Neural crest cell (in vitro differentiated cells): ENCODE measurements at places on chromosomes 5 and 9. TPM values are rescaled to one million over a fixed set of nuclear protein-coding genes. Genes with fewer than 3 reads are reported as not detected.

IL17B gene
- total RNA-seq, result not detected in 2 replicates

RMI1 gene
- 37.3 and 37.6 TPM in 2 replicates for total RNA-seq

GRCh38 chr9:113946496-113947115 is 70.5 kb downstream of the ZNF618 start:
- H3K4me1 ChIP-seq, result peaks cover 38% of the 10 kb centered on the region
- no peak overlapping the region for H3K4me3 ChIP-seq
- peaks cover 17% of the 10 kb centered on the region for H3K36me3 ChIP-seq
- H3K27ac ChIP-seq, result no peak overlapping the region
- no peaks in the 10 kb centered on the region for H3K27me3 ChIP-seq

GRCh38 chr9:85610074-85610860 is 131.5 kb downstream of the AGTPBP1 start:
- no peak overlapping the region for H3K4me3 ChIP-seq
- H3K4me1 ChIP-seq, result peaks cover 7% of the 10 kb centered on the region
- H3K27ac ChIP-seq, result peak overlapping the region; percentile 22
- peak; percentile 38 for DNase-seq
- no peaks in the 10 kb centered on the region for H3K36me3 ChIP-seq

DNA sequence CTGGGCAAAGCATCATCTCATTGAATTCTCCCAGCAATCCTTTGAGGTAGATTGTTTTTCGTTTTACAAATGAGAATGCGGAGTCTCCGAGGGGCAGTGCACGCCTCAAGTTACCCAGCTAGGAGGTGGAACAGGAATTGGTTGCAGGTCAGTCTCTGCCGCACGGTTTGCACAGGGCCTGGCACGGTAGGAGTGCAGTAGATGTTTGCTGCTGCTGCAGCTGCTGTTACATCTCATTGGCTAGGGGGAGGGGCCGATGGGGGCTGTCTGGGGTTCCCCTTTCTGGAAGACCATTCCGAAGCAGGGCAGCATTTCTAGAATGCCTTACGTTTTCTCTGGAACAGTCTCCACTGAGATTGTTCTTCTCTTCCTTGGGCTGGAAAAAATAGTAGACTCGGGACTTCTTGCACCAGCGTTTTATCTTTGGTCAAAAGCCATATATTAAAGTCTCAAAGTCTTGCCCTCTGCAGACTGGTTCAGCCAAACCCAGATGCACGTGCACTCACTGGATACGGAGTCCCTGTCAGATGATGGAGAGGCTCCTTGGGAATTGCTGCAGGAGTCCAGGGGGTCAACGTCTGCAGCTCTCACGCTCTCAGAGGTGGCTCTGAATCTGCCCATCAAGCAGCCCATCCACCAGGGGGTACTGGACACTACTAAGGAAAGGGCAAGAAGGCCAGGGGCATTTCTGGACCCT is 1.2 kb downstream of the USP20 start:
- H3K4me3 ChIP-seq, result peak overlapping the region; percentile 98
- no peak overlapping the region for H3K27ac ChIP-seq
- peaks cover 38% of the 10 kb centered on the region for H3K4me1 ChIP-seq
- no peaks in the 10 kb centered on the region for H3K27me3 ChIP-seq
- DNase-seq, result no peak

CSF1R gene
- not detected in 2 replicates for total RNA-seq

DNA sequence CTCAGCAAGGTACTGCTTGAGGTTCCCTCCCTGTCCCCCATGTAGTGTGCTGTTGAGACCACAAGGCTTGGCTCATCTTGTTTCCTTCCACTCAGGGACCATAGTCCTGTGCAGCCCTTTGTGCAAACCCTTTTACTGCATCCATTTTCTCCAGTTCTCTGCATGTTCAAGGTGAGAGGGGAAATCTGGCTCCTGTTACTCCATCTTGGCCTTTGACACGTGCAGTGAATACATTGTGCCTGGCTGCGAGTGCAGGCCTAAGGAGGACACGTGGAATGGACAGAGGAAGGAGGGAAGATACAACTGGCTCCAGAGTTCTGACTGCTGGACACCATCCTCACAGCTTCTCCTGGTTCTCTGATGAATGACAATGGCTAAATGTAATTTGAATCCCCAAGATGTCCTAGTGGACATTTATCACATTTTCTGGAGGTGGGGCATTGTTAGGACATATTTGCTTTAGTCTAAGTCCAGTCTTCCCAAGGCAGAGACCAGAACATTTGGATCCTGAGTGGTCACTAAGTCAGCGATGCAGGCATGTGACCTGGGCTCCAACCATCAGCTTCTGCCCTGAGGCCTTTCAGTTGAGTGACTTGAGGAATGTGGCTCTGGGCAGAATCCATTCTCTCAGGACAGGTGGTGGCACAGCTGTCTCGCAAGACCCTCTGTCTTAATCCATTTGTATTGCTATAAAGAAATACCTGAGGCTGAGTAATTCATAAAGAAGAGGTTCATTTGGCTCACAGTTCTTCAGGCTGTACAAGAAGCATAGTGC is 189.0 kb upstream of the DAP start:
- H3K27ac ChIP-seq, result no peak overlapping the region
- no peak overlapping the region for H3K4me3 ChIP-seq
- DNase-seq, result no peak
- no peaks in the 10 kb centered on the region for H3K36me3 ChIP-seq
- H3K4me1 ChIP-seq, result peaks cover 8% of the 10 kb centered on the region

GRCh38 chr5:95786821-95787418 is 35.6 kb downstream of the GLRX start:
- DNase-seq, result no peak
- no peak overlapping the region for H3K27ac ChIP-seq
- H3K36me3 ChIP-seq, result peaks cover 26% of the 10 kb centered on the region
- no peaks in the 10 kb centered on the region for H3K4me1 ChIP-seq
- H3K27me3 ChIP-seq, result no peaks in the 10 kb centered on the region

DNA sequence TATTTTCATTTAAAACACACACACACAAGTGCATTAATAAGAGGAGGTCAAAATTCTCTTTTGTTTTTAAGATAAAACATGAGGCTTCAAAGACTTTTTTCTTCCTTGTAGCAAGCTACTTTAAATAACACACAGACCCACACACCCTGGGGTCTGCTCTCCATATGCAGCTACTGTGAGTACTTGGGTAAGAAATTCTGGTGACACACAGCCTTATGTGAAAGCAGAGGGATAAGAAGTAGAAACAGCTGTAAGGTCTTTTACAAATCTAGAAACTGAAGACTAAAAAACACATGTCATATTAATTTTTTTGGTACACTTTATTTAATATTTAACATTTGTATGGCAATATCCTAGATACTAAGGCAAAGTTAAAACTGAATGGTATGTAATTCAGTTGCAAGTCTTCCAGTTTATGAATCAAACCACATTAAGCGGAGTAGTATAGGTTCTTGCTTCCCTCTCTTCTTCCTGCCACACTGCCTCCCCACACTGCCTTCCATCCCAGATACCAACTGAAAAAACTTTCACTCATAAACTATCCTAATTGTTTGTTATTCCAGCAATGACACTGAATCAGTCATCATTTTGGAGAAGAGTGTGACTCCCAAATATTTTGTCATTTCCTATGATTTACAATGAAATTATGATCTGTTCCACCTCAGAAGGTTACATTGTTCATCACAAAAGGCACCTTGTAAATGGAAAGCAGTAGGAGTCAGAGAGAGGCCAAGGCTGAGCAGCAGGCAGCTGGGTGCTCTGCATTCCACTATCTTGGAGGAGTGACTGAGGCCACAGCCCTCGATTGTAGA is 92.0 kb downstream of the PLCXD3 start:
- no peaks in the 10 kb centered on the region for H3K4me1 ChIP-seq
- no peak overlapping the region for H3K27ac ChIP-seq
- no peak for DNase-seq
- H3K36me3 ChIP-seq, result no peaks in the 10 kb centered on the region

BARHL1 gene
- total RNA-seq, result not detected in 2 replicates

FOXD4L6 gene
- 0.30 and 0.48 TPM in 2 replicates for total RNA-seq

PCDHA9 gene
- 1.4 TPM in 2 replicates for total RNA-seq

DNA sequence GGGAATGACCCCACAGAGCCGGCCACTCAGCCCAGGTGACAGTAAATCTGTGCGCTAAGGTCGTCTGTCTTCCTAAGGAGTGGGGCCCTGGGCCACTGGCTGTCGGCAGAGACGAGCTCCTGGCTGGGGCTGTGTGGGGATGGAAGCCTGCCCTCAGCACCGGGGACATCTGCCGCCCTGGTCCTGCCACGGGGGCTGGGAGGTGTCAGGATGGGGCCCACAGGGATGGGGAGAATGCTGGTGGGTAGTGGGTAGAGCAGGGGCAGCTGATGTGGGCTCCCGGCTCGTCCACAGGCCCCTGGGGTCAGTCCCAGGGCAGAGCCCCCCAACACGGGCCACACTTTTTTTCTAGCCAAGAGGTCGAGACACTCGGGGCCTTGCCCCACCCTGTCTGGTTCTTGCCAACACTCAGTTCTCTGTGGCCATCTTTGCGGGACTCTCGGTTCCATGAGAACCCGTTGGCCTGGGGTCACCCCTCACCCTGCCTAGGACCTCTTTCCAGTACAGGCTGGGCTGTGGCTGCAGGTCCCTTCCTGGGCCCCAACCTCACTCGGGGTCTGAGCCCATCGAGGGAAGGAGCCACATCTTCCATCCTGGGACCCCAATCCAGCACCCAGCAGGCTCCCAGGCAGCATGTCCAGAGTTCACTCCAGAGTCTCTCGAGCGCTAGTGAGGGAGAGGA is 45.0 kb downstream of the DBH start:
- H3K4me1 ChIP-seq, result no peaks in the 10 kb centered on the region
- H3K36me3 ChIP-seq, result no peaks in the 10 kb centered on the region
- no peaks in the 10 kb centered on the region for H3K27me3 ChIP-seq
- DNase-seq, result no peak
- H3K4me3 ChIP-seq, result no peak overlapping the region

DNA sequence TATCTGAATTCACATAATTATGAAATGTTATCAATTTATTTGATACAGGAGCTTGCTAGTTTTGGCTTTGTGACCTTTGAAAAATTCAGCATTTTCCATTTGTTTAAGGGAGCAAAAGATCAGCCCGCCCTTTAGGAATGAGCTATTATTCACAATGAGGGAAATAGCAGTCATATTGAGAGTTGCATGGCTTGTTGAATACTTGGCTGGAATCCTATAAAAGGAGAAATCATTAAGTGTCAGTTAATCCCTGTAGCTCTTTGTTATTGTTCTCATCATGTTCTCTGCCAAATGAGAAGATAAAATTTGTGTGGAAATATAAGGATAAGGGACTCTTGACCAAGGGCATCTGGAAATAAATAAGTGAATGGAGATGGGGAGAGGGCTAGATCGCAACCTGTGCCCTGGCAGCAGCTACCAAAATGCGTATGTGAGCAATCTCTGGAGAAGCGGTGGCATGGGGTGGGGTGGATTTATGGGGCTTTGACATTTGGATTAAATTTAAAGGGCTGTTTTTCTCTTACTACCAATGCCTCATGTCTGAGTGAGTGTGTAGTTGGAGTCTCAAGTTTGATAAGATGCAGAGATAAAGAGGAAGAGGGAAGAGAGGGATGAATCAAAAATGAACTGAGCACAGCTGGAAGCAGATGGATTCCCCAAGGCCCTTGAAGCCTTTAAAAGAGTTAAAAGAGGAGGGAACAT is 237.6 kb downstream of the NNT start:
- no peaks in the 10 kb centered on the region for H3K27me3 ChIP-seq
- no peak overlapping the region for H3K27ac ChIP-seq
- H3K4me1 ChIP-seq, result no peaks in the 10 kb centered on the region
- DNase-seq, result no peak
- H3K36me3 ChIP-seq, result no peaks in the 10 kb centered on the region
- H3K4me3 ChIP-seq, result no peak overlapping the region

GRCh38 chr5:175655411-175655810 is 2.5 kb upstream of the HRH2 start:
- peaks cover 29% of the 10 kb centered on the region for H3K4me1 ChIP-seq
- DNase-seq, result no peak
- H3K27ac ChIP-seq, result no peak overlapping the region
- peaks cover 3% of the 10 kb centered on the region for H3K36me3 ChIP-seq
- H3K4me3 ChIP-seq, result no peak overlapping the region

IL7R gene
- 0.11 TPM in 1 of 2 replicates, not detected in the other for total RNA-seq
